Activated CD4-positive, alpha-beta T cell treated with anti-CD3 and anti-CD28 coated beads for 24 hours (primary cell): ENCODE measurements at places on chromosomes 1 and 21.

DNA sequence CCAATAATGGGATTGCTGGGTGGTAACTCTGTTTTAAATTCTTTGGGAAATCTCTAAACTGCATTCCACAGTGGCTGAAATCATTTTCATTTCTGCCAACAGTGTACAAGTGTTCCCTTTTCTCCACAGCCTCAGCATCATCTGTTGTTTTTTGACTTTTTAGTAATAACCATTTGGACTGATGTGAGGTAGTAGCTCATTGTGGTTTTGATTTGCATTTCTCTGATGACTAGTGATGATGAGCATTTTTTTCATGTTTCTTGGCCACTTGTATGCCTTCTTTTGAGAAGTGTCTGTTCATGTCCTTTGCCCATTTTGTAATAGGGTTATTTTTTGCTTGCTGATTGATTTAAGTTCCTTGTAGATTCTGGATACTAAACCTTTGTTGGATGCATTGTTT, 131.9 kb upstream of the B3GALT2 start:
- DNase-seq: no peak

- no peak for DNase-seq
Observed at GRCh38 chr1:48870596-48870995, 93.9 kb upstream of the BEND5 start.

DNA sequence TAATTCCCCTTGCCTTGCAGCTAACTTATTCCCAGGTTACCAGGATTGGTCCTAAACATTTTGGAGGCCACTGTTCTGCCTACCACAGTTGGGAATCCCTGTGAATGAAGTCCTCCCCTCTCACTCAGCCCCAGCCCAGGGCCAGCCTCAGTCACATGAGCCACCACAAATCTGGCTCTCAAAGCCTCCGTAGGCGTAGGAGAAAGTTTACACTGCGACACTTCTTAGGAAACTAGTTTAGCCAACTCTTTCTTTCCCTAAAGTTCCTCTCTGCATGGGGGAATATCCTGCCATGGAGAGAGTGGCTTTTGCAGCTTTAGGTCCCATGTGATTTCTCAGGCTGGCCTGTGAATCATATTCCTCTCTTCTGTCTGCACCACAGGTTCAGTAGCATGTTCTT, 45.7 kb upstream of the ETV3 start:
- no peak for DNase-seq

- DNase-seq: no peak
Observed at GRCh38 chr1:89453123-89453972, 71.3 kb upstream of the LRRC8B start.

- no peak for DNase-seq
Observed at GRCh38 chr1:231337043-231337471, 595 bp downstream of the EXOC8 start.

DNA sequence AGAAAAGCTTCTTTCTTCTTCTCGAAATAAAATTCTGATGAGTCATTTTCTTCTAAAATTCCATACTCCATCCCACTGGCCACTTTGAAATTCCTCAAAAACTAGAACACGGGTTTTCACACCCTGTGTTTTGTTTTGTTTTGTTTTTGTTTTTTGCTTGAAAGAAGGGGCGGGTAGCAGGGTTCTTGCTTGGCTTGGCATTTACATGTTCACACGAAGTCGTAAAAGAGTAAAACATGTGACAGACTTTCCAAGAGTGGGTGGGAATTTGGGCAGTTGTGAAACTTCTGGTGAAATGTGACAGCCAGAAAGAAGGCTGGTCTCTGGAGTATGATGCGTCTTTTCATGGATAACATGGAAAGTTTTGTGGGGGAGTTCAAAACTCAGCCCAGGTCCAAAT, 47.1 kb upstream of the FMN2 start:
- no peak for DNase-seq

DNA sequence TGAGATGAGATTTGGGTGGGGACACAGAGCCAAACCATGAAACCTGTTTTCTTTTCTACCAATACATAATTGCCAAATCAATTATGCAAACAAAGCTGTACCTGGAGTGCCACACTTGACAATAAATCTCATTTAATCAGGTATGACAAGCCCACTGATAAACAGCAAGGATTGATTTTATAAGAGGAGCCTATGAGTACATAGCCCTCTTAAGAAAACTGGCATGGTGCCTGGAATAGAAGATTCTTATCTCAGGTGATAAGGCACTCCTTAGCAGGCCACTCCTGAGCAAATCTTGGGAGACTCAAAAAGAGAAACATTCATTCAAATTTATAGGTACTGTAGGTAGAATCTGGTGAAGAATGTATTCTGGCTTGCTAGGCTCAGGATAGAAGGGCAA, 28.6 kb upstream of the PDE4B start:
- no peak for DNase-seq

- no peak for DNase-seq
Observed at GRCh38 chr1:81410941-81411340, 389.8 kb upstream of the ADGRL2 start.

DNA sequence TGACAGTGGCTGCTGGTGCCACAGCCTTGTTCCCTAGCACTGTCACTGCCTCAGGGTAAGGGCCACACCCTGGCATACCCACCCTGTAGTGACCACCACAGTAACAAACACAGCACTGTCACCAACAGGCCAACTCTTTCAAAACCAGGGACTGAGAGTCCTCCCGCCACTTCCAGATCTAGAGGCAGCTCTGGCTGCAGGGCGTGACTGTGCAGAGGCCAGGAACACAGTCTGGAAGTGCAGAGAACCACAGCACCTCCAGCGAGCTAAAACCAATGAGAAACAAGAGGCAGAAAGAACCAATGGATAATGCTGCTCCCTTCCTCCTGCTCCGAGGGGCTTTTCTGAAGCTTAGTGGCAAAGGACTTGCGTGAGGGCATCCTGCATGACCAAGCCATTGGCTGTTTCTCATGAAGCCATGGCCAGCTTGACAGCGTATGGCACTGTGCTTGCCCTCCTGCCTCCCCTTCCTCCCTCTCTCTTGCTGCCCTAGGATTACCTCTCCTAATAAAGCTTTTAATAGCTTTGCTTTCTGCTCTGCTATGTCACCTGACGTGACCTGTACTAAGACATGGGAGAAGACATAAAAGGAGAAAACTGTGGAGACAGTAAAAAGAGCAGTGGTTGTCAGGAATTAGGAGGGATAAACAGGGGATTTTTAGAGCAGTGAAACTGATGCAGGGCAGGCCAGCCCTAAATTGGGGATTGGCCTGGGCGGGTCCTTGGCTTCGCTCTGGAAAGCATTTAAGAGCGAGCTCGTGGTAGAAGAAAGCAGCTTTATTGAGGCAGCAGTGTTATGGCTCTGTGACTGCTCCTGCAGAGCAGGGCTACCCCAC, 7.2 kb downstream of the PARP1 start:
- DNase-seq: no peak

- no peak for DNase-seq
Observed at GRCh38 chr1:213541641-213542040, 446.1 kb upstream of the PROX1 start.

- DNase-seq: no peak
Observed at GRCh38 chr1:206947255-206947654, 989 bp upstream of the PIGR start.

- no peak for DNase-seq
Observed at GRCh38 chr1:41889506-41890414, 29.0 kb downstream of the HIVEP3 start.

GRCh38 chr1:219149953-219150352, 23.7 kb upstream of the LYPLAL1 start:
- no peak for DNase-seq

- DNase-seq: no peak
Observed at GRCh38 chr21:41362605-41363369, 960 bp downstream of the MX2 start.

DNA sequence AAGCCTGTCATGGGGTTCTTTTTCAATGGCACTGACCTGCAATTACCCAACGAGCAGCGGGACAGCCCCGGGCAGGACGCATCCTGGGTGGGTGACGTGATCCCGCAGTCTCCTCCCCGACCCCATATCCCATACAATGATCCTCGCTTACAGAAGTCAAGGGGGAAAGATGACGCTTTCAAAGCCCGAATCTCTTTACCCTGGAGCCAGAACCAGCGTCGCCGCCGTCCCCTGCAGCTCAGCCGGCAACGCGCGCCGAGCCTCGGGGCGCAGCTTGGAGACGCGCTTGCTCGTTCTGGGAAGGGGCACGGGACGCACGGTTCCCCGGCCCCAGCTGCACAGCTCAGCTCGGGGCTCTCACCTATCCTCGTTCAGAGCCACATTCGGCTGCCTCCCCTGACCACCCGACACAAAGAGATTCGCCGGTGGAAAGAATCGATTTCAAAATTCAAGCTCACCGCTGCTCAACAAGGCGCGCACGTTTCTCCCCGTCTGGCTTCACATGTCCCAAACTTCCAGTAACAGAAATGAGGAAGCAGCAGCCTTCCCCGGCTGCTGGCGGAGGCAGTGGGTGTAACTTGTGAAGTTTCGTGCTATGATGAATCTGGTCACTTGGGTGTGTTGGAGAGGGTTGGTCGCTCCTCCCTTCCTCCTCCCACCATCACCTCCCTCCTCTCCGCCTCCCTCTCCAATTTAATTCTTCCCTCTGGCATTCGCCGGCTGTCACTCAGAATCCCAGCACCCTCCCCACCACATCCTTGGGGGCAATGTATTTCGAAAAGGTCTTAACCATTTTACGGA, at the start of gene TIAM1:
TIAM1 (minus strand) TSS at position 582 of the 801 bp plus-strand sequence. CDS start 77,289 bp downstream, outside the sequence.
- no peak for DNase-seq

DNA sequence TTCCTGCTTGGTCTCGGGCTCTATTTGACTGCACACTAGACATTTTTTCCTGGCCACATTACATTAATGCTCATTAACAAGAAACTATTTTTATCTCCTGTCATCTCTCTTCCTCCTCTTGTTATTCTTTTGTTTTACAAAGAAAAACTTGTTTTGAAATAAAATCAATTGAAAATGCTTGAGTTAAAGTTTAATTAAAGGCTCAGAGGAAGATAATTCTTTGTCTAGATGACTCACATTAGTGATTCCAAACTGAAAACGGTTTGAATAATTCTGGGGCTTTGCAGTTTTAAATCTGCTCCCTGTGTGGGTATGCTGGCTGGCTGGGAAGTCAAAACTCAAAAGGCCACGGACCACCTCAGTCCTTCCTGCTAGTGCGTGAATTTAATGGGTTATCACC, 29.6 kb downstream of the RGS5 start:
- no peak for DNase-seq

DNA sequence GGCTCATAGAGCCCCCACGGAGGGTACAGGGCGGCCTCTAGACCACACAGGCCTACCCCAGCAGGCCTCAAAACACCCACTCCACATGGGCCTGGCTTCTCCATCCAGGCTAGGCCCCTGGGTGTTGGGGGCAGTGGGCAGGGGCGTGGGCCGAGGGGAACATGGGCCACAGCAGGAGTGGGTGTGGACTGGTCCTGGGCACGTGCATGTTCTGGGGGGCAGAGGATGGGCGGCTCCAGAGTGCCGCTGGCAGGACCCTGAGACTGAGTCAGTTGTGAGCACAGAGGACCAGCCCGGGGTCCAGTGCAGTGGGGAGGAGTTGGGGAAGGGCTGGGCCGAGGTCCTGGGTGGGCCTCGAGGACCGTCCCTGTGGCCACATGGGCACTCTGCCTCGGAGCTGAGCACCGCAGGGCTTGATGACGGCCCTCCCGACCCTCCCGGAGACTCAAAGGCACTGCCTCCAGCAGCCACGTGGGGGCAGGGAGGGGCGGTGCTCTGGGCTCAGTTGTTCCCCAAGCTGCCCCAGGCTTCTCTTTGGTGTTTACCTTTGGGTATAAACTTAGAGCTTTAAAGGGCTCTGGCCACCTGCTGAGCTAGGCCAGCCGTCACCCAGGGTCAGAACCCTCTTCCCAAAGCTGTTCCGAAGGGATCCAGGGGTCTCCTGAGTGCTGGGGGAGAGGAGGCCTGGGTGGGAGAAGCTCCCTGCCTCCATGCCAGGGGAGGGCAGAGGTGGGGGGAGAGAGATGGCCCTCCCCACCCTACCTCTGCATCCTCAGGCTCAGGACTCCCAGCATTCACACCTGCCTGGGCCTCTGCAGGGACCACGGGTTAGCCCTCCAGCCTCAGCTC, 79.9 kb downstream of the MORN1 start:
- DNase-seq: peak; percentile 34
